Neural progenitor cell (in vitro differentiated cells): ENCODE measurements at places on chromosomes 13 and 19. TPM values are rescaled to one million over a fixed set of nuclear protein-coding genes. Genes with fewer than 3 reads are reported as not detected.

The MAMSTR gene
- total RNA-seq, result 1.2 and 1.4 TPM in 2 replicates

The RAB3D gene
- 5.5 and 8.5 TPM in 2 replicates for total RNA-seq

The CD70 gene
- total RNA-seq, result 1.2 TPM in 1 of 2 replicates, not detected in the other

The OR2Z1 gene
- total RNA-seq, result not detected in 2 replicates

The CYP4F12 gene
- total RNA-seq, result not detected in 2 replicates

The FBXO17 gene
- 8.3 and 24.9 TPM in 2 replicates for total RNA-seq

The GPR183 gene
- not detected in 2 replicates for total RNA-seq

The GJB2 gene
- total RNA-seq, result not detected in 2 replicates

The AXL gene
- 24.7 and 45.6 TPM in 2 replicates for total RNA-seq

- H3K4me1 ChIP-seq, result peaks cover 6% of the 10 kb centered on the region
- H3K27ac ChIP-seq, result no peak overlapping the region
- no peaks in the 10 kb centered on the region for H3K27me3 ChIP-seq
- DNase-seq, result no peak
- H3K36me3 ChIP-seq, result no peaks in the 10 kb centered on the region
These were observed 108.6 kb downstream of the AKAP11 start for GRCh38 chr13:42380420-42381164.

DNA sequence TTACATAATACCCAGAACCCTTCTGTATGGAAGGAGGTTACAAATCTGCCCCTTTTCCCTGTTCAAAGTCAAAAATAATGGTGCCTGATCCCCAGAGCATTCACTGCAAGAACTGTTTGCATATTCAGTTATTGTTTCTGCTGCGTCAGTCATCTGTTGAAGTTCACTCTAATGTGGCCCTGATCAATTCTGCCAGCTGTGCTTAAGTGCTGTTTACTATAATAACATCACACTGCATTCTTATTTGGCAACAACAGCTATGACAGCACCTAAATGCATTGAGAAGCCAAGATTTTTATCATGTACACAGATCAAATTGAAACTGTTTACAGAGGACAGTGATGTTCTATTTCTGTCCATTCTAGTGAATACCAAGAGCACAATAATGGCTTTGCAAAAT, 115.9 kb downstream of the DACH1 start:
- no peaks in the 10 kb centered on the region for H3K36me3 ChIP-seq
- H3K4me1 ChIP-seq, result no peaks in the 10 kb centered on the region
- DNase-seq, result no peak
- no peaks in the 10 kb centered on the region for H3K27me3 ChIP-seq
- no peak overlapping the region for H3K4me3 ChIP-seq
- no peak overlapping the region for H3K27ac ChIP-seq

GRCh38 chr13:33640832-33641231, 177.1 kb upstream of the RFC3 start:
- no peak for DNase-seq
- peaks cover 5% of the 10 kb centered on the region for H3K4me1 ChIP-seq
- no peak overlapping the region for H3K27ac ChIP-seq

- DNase-seq, result no peak
- H3K36me3 ChIP-seq, result no peaks in the 10 kb centered on the region
- H3K27me3 ChIP-seq, result no peaks in the 10 kb centered on the region
- H3K4me1 ChIP-seq, result no peaks in the 10 kb centered on the region
These were observed 150.2 kb downstream of the NDFIP2 start for GRCh38 chr13:79631051-79631659.

DNA sequence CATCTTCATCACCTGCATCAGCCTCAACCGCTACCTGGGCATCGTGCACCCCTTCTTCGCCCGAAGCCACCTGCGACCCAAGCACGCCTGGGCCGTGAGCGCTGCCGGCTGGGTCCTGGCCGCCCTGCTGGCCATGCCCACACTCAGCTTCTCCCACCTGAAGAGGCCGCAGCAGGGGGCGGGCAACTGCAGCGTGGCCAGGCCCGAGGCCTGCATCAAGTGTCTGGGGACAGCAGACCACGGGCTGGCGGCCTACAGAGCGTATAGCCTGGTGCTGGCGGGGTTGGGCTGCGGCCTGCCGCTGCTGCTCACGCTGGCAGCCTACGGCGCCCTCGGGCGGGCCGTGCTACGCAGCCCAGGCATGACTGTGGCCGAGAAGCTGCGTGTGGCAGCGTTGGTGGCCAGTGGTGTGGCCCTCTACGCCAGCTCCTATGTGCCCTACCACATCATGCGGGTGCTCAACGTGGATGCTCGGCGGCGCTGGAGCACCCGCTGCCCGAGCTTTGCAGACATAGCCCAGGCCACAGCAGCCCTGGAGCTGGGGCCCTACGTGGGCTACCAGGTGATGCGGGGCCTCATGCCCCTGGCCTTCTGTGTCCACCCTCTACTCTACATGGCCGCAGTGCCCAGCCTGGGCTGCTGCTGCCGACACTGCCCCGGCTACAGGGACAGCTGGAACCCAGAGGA, 2.6 kb downstream of the P2RY11 start:
- no peaks in the 10 kb centered on the region for H3K4me1 ChIP-seq
- no peaks in the 10 kb centered on the region for H3K27me3 ChIP-seq
- H3K36me3 ChIP-seq, result no peaks in the 10 kb centered on the region
- H3K4me3 ChIP-seq, result no peak overlapping the region

GRCh38 chr13:98707281-98707999, 45.0 kb downstream of the SLC15A1 start:
- no peak overlapping the region for H3K4me3 ChIP-seq
- no peaks in the 10 kb centered on the region for H3K36me3 ChIP-seq
- H3K27ac ChIP-seq, result no peak overlapping the region
- no peaks in the 10 kb centered on the region for H3K27me3 ChIP-seq
- no peak for DNase-seq

- no peak overlapping the region for H3K4me3 ChIP-seq
- H3K27ac ChIP-seq, result no peak overlapping the region
- H3K27me3 ChIP-seq, result no peaks in the 10 kb centered on the region
These were observed 1065.1 kb downstream of the SLITRK1 start for GRCh38 chr13:82817133-82817532.

- no peak overlapping the region for H3K4me3 ChIP-seq
- no peaks in the 10 kb centered on the region for H3K36me3 ChIP-seq
- H3K27me3 ChIP-seq, result no peaks in the 10 kb centered on the region
- H3K4me1 ChIP-seq, result no peaks in the 10 kb centered on the region
- H3K27ac ChIP-seq, result no peak overlapping the region
These were observed 279.2 kb downstream of the DACH1 start for GRCh38 chr13:71587817-71588216.

GRCh38 chr13:49213997-49214916, 5.9 kb upstream of the MLNR start:
- H3K27me3 ChIP-seq, result peaks cover 34% of the 10 kb centered on the region
- no peak overlapping the region for H3K4me3 ChIP-seq
- no peaks in the 10 kb centered on the region for H3K36me3 ChIP-seq
- no peak overlapping the region for H3K27ac ChIP-seq

DNA sequence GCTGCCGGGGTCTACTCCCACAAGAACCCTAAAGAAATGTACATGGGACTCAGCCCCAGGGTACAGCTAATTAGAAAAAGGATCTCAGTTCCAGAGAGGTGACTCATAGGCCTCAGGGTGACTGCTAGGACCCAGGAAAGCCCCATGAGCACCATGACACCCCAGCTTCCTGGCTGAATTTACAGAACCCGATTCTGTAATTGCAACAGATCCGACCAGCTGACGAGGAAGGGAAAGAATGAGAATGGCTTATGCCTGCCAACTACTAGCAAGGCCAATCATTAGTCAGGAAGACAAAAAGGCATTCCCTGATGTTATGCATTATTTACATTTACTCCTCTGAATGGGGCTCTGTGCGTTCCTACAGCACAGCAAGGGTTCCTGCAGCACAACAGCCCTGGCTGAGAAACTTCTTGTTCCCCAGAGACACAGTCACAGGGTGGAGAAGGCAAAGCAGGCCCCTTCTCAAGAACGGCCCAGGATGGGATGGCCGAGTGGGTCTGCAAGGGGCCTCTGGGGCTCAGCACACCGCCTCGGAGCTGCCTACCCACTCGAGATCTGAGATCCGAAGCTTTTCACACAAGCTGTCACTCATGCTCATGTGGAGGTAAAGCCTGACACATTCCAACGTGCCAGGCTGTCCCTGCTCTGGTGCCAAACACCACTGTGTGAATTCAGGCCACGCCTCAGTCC, 27.2 kb downstream of the PBX4 start:
- H3K4me1 ChIP-seq, result peaks cover 5% of the 10 kb centered on the region
- H3K27me3 ChIP-seq, result no peaks in the 10 kb centered on the region
- no peak overlapping the region for H3K27ac ChIP-seq
- H3K36me3 ChIP-seq, result no peaks in the 10 kb centered on the region

GRCh38 chr19:8458380-8458779, 13.6 kb downstream of the HNRNPM start:
- H3K36me3 ChIP-seq, result peaks cover 15% of the 10 kb centered on the region
- H3K27ac ChIP-seq, result no peak overlapping the region
- no peak for DNase-seq
- H3K4me1 ChIP-seq, result peaks cover 30% of the 10 kb centered on the region

DNA sequence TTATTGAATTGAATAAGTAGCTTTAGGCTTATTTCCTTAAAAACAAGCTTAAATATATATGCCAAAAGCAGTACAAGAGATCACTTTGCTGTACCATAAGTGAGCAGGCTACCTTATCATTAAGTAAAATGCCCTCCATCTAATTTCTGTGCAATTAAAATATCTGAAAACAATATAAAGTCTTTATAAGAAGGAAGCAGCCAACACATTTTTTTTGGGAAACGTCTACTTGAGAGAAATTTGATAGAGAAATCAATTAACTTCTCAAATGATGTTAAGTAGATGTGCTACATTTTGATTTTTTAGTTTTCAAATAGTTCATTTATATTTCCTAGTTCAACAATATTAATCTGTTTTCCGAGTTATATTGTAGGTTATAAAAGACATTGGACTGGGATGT, 52.5 kb downstream of the GPC5 start:
- DNase-seq, result no peak
- no peak overlapping the region for H3K27ac ChIP-seq
- no peaks in the 10 kb centered on the region for H3K4me1 ChIP-seq
- H3K4me3 ChIP-seq, result no peak overlapping the region
- H3K27me3 ChIP-seq, result no peaks in the 10 kb centered on the region

DNA sequence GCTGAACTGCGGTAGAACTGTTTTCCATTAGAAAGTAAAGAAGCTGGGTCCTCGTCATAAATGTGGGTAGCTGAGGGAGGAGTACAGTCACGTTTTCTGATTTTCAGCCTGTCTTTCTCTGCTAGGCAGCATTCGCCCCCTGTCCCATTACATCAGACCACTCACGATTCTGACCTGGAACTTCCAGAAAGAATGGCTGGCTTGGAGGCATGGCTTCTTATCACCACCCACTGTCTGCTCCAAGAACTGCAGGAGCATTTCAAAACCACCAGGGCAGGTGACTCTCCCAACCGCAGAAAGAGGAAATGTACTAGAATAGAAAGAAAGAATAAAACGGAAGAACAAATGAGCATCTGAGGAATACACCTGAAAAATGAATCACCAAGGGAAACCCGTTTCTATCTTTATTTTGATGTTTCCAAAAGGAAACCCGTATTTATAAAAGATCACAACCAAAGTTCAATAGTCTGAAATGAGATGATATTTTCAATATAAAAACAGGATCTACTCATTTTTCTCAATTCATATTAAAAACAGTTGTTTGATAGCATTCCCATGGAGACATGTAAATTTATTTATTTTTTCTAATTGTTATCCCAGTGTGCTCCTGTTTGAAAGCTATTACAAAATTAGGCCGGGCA, 22.1 kb upstream of the POMP start:
- H3K27me3 ChIP-seq, result no peaks in the 10 kb centered on the region
- H3K27ac ChIP-seq, result no peak overlapping the region
- DNase-seq, result peak; percentile 77
- no peak overlapping the region for H3K4me3 ChIP-seq
- peaks cover 4% of the 10 kb centered on the region for H3K4me1 ChIP-seq

- H3K27me3 ChIP-seq, result no peaks in the 10 kb centered on the region
- DNase-seq, result peak; percentile 48
- peak overlapping the region; percentile 69 for H3K4me3 ChIP-seq
- no peak overlapping the region for H3K27ac ChIP-seq
- H3K4me1 ChIP-seq, result peaks cover 16% of the 10 kb centered on the region
- H3K36me3 ChIP-seq, result no peaks in the 10 kb centered on the region
These were observed 1.7 kb downstream of the UBXN6 start for GRCh38 chr19:4455719-4456475.

DNA sequence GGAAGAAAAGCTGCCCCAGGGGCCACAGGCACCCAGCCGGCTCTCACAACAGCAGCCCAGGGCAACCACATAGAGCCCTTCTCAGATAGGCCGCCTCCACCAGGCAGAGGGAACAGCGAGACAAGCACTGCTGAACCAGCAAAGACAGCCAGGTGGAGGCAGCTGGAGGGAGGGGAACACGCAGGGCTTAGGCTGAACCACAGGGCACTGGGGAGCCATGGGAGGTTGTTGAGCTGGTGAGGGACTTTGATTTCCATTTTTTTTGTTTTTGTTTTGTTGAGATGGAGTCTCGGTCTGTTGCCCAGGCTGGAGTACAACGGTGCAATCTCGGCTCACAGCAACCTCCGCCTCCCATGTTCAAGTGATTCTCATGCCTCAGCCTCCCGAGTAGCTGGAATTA, 3.5 kb downstream of the GAMT start:
- no peak for DNase-seq
- H3K36me3 ChIP-seq, result no peaks in the 10 kb centered on the region
- H3K27me3 ChIP-seq, result peaks cover 7% of the 10 kb centered on the region
- no peaks in the 10 kb centered on the region for H3K4me1 ChIP-seq

DNA sequence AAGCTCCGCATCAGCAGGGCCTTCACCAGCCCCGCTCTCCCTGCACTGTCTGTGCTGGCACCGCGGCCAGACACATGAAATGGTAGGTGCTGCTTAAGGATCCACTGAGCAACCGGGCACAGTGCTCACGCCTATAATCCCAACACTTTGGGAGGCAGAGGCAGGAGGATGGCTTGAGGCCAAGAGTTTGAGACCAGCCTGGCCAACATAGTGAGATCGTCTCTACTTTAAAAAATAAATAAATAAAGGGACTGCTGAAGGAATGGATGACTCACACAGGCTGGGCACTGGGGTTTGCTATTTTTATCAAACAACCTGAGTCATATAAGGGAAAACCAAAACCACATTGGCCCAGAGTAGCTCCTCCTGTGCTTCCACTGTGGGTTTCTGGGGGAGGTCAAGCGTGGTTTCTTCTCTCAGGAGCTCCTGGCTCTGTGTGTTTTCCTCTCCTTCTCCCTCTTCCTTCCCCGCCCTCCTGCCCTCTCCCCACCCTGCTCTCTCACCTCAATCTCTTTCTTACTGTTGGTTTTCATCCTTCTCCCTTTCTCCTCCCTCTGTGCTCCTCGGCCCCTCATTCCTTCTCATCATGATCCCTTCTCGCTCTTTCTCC, 21.3 kb downstream of the VRK3 start:
- no peaks in the 10 kb centered on the region for H3K27me3 ChIP-seq
- H3K27ac ChIP-seq, result no peak overlapping the region
- DNase-seq, result no peak
- H3K36me3 ChIP-seq, result no peaks in the 10 kb centered on the region
- H3K4me1 ChIP-seq, result no peaks in the 10 kb centered on the region
- no peak overlapping the region for H3K4me3 ChIP-seq

- H3K4me1 ChIP-seq, result no peaks in the 10 kb centered on the region
- DNase-seq, result no peak
- H3K27me3 ChIP-seq, result no peaks in the 10 kb centered on the region
- no peak overlapping the region for H3K27ac ChIP-seq
- no peak overlapping the region for H3K4me3 ChIP-seq
These were observed 357.7 kb downstream of the LMO7 start for GRCh38 chr13:75993823-75994222.

GRCh38 chr13:74217811-74218210, 83.6 kb upstream of the KLF12 start:
- DNase-seq, result no peak
- H3K36me3 ChIP-seq, result no peaks in the 10 kb centered on the region
- no peak overlapping the region for H3K27ac ChIP-seq
- H3K4me3 ChIP-seq, result no peak overlapping the region
